ENCODE measurements at places on chromosomes 6 and 20. TPM values are rescaled to one million over a fixed set of nuclear protein-coding genes. Genes with fewer than 3 reads are reported as not detected.

Gene BMP7
- 0.33 TPM for polyA plus RNA-seq

Gene SLC35F1
- polyA plus RNA-seq = 0.23 TPM

GRCh38 chr20:13458860-13459451, 179.8 kb downstream of the TASP1 start:
- peak; percentile 10 for DNase-seq

GRCh38 chr6:90765491-90765890, 178.6 kb upstream of the MAP3K7 start:
- no peak for DNase-seq

Gene BTNL2
- polyA plus RNA-seq = not detected

Gene MOCS1
- 8.2 TPM for polyA plus RNA-seq

- DNase-seq = no peak
These were observed 351.7 kb upstream of the ARID1B start for GRCh38 chr6:156425359-156426020.

Gene TCEA2
- 35.7 TPM for polyA plus RNA-seq

DNA sequence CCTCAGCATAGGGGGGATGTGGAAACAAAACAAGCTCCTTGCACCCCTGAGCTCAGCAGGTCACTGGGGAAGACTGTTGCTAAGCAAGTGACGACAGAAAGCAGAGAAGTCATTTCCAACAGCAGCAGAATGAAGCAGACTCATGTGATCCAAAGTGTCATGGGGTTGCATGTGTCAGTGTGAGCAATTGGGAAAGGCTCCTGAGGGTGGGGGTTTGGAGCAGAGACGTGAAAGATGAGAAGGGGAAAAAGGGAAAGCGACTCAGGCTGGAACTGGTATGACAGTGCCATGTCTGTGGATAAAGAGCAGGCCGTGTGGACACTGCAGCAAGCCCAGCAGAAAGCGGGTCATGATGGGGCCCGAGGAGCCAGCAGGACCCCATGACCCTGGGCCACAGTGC, 363.9 kb downstream of the PREX1 start:
- DNase-seq = no peak

DNA sequence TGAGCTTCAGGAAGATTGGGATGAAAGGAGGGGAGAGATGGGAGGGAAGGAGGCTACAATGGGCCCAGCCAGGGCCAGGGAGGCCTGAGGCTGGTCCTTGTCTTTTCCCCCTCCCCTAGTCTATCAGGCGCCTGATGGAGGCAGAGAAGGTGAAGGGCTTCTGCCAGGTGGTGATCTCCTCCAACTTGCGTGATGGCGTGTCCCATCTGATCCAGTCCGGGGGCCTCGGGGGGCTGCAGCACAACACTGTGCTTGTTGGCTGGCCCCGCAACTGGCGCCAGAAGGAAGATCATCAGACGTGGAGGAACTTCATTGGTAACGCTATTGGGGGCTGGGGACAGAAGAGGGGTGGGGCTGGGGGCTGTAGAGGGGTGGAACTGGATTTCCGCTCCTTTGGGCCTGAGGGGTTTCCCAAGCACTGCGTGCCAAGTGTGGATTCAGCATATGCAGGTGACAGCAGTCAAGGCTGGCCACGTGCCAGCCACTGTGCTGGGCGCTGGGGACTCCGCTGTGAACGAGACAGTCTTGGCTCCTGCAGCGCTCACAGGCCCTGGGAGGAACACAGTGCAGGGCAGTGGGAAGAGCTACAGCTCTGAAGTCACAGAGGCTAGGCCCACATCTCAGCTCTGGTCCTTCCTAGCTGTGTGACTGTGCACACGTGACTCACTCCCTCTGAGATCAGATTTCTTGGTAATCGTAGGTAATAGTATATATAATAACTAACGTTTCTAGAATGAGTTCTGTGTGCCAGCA, 22.7 kb downstream of the SLC12A5 start:
- no peak for DNase-seq

DNA sequence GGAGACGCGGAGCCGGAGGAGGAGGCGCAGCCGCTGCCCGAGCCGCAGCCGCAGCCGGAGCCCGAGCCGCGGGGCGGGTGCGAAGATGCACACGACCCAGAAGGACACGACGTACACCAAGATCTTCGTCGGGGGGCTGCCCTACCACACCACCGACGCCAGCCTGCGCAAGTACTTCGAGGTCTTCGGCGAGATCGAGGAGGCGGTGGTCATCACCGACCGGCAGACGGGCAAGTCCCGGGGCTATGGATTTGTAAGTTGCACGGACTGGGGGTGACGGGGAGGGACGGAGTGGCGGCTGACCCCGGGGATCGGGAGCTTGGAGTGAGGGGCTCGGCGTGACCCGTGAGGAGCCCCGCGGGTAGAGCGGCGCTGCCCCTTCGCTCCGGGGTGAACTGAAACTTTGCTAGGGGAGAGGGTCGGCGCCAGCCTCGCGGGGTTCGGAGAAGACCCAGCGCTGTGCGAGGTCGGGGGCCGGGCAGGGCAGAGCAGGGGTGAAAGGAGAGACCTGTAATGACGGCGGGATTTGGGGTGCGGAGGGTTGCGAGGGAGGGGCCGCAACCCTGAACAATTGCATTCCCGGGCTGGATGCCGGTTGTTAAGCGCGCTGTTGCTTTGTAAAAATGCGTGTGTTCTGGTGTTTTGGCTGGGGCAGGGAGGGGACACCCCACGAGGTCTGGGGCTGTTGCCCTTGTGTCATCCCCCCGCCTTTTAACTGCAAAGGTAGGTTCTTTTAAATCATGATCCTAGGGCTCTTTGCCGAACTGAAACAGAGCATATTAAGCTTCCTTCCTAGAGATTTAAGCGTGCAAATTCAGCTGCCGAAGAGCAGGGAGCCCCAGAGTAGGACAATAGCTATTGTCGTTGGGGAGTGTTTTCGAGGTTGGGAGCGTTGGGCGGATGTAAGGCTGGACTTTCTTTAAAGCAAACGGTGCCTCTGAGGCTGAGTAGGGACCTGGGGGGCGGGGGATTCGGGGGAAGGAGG, 628 bp downstream of the RBM24 start:
- no peak for DNase-seq

Gene IMPG1
- polyA plus RNA-seq = 0.07 TPM

- peak; percentile 49 for DNase-seq
These were observed 106.5 kb downstream of the TCP11 start for GRCh38 chr6:35034411-35035191.

GRCh38 chr6:144999127-144999526, 714.0 kb downstream of the UTRN start:
- no peak for DNase-seq

GRCh38 chr20:5212907-5213487, 86.2 kb downstream of the CDS2 start:
- DNase-seq = no peak

DNA sequence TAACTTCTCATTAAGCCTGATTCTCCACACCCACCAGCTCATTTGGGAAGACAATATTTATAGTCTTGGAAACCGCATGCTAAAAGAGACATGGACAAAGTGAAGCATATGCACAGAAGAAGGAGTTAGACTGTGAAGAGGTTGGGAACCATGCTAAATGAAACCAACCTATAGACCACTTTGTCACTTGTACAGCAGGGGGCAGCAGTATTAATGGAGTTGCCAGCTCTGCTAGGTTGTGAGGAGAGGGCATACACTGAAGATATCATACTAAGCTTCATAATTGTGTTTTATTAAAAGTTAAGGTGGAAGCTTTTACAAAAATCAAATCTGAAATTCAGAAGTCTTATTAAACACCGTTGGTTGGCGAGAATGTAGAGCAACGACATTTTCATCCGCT, 38.3 kb upstream of the HMGCLL1 start:
- DNase-seq = peak; percentile 21

DNA sequence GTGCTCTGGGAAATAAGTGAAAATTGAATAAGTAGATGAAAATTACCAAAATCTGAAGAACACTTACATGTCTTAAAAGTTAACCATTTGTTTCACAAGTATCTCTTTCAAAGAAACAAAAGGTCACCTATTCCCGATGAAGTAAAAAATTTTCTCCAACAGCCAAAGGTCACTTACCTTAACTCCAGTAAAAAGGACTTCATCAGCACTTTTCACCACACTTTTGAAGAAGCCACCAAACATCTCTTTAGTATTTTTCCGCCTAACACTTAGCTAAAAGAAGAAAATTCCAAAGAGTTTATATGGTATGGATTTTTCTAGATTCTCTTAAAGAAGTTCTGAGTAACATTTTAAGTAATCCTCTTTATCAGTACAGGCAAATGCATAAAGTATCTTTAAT, 17.3 kb downstream of the SNX5 start:
- DNase-seq = no peak

Gene HLA-DQA1
- 4.5 TPM for polyA plus RNA-seq

Gene FAM184A
- 6.4 TPM for polyA plus RNA-seq

Gene BPIFB2
- not detected for polyA plus RNA-seq

- DNase-seq = no peak
These were observed 423.2 kb downstream of the PREX1 start for GRCh38 chr20:48404598-48404997.

DNA sequence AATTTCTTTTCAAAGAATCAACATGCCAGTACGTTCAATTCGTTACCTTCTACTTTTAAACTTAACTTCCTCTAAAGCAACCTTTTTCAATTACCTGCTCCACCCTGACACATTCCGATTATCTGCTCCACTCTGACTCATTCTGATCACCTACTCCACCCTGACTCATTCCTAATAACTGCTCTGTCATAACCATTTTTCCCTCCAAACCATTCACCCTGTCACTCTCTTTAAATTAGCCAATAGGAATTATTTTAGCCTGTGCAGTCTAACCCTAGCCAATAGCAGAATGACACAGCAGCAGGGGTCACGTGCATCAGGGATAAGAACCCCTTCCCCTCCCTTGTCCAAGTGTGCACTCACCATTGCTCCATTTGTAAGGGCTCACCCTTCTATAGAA, 557.4 kb upstream of the EYS start:
- DNase-seq = no peak

DNA sequence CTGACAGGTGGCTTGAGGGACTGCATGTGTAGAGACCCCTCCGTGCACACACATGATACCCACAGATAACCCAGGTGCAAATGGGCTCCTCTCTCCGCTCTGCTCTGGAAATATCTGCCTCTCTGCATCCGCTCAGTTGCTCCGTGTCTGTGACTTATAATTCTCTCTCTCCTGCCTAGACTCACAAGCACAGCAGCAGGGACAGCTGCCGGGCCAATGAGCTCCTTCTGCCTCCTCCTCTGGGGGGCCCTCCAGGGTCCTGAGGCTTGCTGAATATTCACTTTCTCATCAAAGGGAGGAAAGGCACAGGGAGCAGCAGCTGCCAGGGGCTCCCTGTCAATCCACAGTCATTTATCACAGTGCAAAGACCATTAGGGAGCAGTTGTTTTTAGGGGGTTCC, 24.1 kb downstream of the LRFN2 start:
- DNase-seq = no peak

DNA sequence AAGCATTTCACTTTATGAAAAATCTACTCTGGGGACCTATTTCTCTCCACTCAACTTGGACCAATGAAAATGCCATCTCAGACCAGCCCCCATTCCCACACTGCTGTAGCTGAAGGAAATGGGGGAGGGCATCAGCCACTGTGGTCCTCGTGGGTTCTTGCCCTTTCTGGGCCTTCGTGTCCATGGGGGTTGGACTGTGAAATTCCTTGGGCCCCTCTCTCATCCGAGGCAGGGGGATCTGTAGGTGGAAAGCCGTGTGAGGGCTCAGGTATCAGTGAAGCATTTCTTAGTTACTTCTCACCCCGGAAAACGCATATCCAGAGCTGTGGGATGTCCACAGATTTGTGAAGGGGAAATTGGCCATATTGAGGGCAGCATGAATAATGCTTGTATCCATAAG, 147.9 kb downstream of the CDC5L start:
- no peak for DNase-seq

Gene TSPO2
- 0.12 TPM for polyA plus RNA-seq

DNA sequence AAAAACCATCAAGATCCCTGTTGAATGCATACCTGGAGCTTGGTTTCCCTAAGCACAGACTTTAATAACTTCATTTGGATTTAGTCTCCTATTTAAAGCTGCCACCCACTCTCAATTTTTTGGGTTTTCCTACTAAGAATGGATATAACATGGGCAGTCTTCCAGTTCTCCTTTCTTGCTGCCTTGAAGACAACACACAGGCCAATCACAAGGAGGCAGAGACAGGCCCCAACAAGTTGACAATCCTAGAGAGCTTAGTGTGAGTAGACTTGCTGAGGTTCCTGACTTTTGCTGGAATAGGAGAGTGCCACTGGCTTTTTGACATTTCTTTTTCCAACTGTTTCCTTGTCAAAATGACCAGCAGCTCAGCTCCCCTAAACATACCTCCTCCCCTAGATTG, 112.3 kb upstream of the ESR1 start:
- DNase-seq = no peak

Gene DEF6
- 37.9 TPM for polyA plus RNA-seq

GRCh38 chr6:42978487-42978838, 518 bp downstream of the PEX6 start:
- no peak for DNase-seq

- DNase-seq = no peak
These were observed 69.9 kb downstream of the HACE1 start for GRCh38 chr6:104789770-104790190.

DNA sequence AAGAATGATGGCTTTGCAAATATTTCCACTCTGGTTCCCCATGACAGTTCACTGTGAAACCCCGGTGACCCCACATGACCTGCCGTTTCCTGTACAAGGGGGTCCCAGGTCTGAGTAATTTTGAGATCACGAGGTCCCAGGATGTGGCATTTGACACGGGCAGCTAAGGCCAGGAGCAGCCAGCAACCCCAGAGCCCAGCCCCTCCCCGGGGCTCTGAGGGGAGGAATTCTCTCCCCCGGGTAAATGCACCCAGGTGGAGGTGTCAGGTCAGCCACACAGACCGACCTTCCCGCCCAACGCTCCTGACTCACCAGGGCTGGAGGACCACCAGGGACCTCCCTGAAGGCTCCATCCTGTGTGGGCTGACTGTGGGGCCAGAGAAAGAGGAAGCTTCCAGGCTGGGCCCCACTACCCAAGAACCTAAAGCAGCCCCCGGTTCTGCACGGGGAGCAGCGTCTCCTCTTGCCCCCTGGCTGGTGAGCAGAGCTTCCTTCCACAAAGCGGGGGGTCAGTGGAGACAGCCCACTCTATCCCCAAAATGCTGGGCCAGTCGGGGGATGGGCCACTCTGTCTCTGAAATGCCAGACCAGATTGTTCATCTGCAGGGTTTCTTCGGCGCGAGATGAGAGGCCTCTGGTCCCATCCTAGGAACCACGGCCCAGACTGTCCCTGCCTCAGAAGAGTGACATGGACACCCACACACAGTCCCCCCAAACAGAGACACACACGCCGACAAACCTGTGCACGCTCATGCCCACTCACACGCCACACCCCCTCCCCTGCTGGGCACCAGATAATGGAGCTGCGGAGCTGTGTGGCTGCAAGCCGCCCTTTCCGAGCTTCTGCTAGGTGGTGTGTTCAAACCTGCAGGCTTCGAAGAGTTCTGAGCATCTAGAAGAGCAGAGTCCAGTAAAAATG, 23.4 kb upstream of the SLCO4A1 start:
- no peak for DNase-seq

- no peak for DNase-seq
These were observed 222.0 kb downstream of the MAFB start for GRCh38 chr20:40467067-40467466.

DNA sequence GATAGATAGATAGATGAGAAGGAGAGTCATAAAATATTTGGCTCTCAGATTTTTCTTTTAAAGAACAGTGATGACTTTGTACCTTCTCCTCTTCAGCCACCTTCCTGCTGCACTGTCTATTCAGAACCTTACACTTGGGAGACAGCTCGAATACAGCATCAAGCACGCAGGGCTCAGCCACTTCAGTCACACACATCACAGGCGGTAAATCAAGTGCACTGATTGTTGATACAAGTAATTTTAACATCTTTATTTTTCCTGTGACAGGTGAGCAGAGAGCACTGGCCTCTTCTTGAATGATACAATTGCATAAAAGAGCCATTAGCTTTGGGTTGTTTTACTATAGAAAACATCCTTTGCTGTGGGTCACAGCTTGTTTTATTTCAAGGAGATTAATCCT, 1118.5 kb upstream of the EYS start:
- no peak for DNase-seq

Measured in pancreas (tissue), 10 donors.